T-helper 17 cell (primary cell): ENCODE measurements at places on chromosomes 11 and 22. TPM values are rescaled to one million over a fixed set of nuclear protein-coding genes. Genes with fewer than 3 reads are reported as not detected.

OR8G5 gene
- total RNA-seq, result not detected

KLHDC7B gene
- total RNA-seq, result 5.1 TPM

GPHA2 gene
- not detected for total RNA-seq

CALCA gene
- total RNA-seq, result not detected

PANX1 gene
- total RNA-seq, result 7.1 TPM

C22orf15 gene
- total RNA-seq, result 0.81 TPM

CHRM4 gene
- 4.8 TPM for total RNA-seq

PHF5A gene
- total RNA-seq, result 31.7 TPM

KCNQ1 gene
- total RNA-seq, result 25.5 TPM

XKR3 gene
- not detected for total RNA-seq

MRGPRE gene
- not detected for total RNA-seq

FADS1 gene
- 1.2 TPM for total RNA-seq

OR8H3 gene
- not detected for total RNA-seq

APOA4 gene
- total RNA-seq, result not detected

KRTAP5-10 gene
- total RNA-seq, result not detected

IGSF22 gene
- total RNA-seq, result 9.4 TPM

SAA1 gene
- total RNA-seq, result not detected

RELT gene
- total RNA-seq, result 169 TPM
